Lung microvascular endothelial cell (primary cell): ENCODE measurements at places on chromosomes 5 and 9.

DNA sequence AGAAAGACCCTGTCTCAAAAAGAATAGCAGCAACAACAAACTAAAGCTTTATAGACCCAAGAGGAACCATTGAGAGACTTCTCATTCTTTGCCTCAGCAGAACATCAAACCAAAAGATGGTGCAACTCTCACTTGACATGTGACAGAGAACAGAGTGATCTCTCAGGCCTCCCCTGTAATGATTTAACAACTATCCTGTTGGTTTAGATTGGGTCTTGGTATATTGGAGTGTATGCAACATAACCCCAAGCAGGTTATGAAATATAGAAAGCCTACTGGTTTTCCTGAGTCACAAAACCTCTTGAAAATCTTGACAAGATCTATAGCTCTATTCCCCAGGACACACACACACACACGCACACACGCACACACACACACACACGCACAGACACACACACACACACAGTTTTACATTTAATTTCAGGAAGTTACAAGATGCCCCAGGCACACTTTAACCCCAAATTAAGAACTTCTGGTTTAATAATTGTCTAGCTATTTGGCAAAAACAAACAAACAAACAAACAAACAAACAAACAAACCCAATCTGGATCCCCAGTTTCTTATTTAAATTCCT lies 6.5 kb upstream of the FGF1 start:
- no peak for DNase-seq

- DNase-seq = no peak
Observed at GRCh38 chr9:134686896-134687295, 45.3 kb downstream of the COL5A1 start.

GRCh38 chr9:99478469-99479027 lies 256.5 kb downstream of the SEC61B start:
- DNase-seq = no peak

GRCh38 chr5:81630684-81631083 lies 120.2 kb downstream of the SSBP2 start:
- no peak for DNase-seq
